Osteocyte (in vitro differentiated cells): ENCODE measurements at places on chromosomes 1 and 21. TPM values are rescaled to one million over a fixed set of nuclear protein-coding genes. Genes with fewer than 3 reads are reported as not detected.

The CYP4Z1 gene
- not detected in 2 replicates for total RNA-seq

The SPATA45 gene
- not detected in 2 replicates for total RNA-seq

The DSTYK gene
- 15.3 and 15.6 TPM in 2 replicates for total RNA-seq

The GPR25 gene
- not detected in 2 replicates for total RNA-seq

The CYP4A22 gene
- not detected in 2 replicates for total RNA-seq

The PLEKHA6 gene
- total RNA-seq: 0.24 and 0.26 TPM in 2 replicates

The CELA2A gene
- not detected in 2 replicates for total RNA-seq

The SPRR2E gene
- not detected in 2 replicates for total RNA-seq

The SPRR3 gene
- total RNA-seq: not detected in 2 replicates

The MAP10 gene
- 0.38 and 0.52 TPM in 2 replicates for total RNA-seq

The APCS gene
- total RNA-seq: not detected in 2 replicates

The ZNF691 gene
- total RNA-seq: 8.7 and 10.7 TPM in 2 replicates

The FMO1 gene
- total RNA-seq: 2.7 and 3.6 TPM in 2 replicates

The KRTAP13-3 gene
- total RNA-seq: not detected in 2 replicates

The AZIN2 gene
- total RNA-seq: 8.0 and 10.4 TPM in 2 replicates

The MFAP2 gene
- total RNA-seq: 169 and 172 TPM in 2 replicates

The CLCA2 gene
- total RNA-seq: 0.13 TPM in 1 of 2 replicates, not detected in the other
